Umbilical cord (tissue), 2 donors: ENCODE measurements at places on chromosomes 2 and 18.
A peak's percentile ranks its signal among the peaks of the same experiment; 100 is the strongest.

GRCh38 chr2:121058852-121059558 lies 226.0 kb downstream of the TFCP2L1 start:
- no peak for DNase-seq

- no peak for DNase-seq
Observed at GRCh38 chr2:54626131-54626530, 97.3 kb upstream of the EML6 start.

- DNase-seq = no peak
Observed at GRCh38 chr2:100783987-100784386, 36.0 kb upstream of the NPAS2 start.

DNA sequence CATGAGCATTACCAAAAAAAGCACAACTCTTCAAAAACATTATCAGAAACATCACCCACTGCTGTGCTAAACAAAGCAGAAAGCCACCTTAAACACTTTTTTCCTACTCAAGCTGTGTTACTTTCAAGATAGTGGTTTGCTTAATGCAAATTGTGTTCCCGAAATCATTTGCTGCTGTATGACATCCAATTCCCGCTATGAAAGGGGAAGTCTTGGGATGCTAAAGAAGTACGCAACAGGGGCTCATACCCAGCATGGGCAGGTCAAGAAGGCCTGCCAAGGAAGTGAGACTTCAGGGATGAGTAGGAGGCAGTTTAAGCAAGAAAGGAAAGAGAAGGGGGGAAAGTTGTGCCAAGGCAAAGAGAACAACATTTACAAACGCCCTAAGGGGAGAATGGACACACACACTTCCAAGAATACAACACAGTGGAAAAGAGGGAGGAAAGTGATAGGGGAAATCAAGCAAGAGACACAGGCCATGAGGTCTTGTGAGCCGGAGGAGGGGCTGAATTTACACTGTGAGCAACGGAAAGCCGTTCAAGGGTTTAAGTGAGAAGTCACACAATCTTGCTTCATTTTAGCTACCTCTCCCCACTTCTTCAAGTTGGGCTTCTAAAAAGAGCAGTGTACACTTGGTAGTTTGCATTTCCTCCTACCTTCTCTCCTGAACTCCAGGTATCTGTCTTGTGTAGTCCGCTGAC lies 4.0 kb downstream of the PTPN2 start:
- DNase-seq = no peak

- peak; percentile 92 for DNase-seq
Observed at GRCh38 chr2:173048897-173049661, 26.6 kb upstream of the MAP3K20 start.

DNA sequence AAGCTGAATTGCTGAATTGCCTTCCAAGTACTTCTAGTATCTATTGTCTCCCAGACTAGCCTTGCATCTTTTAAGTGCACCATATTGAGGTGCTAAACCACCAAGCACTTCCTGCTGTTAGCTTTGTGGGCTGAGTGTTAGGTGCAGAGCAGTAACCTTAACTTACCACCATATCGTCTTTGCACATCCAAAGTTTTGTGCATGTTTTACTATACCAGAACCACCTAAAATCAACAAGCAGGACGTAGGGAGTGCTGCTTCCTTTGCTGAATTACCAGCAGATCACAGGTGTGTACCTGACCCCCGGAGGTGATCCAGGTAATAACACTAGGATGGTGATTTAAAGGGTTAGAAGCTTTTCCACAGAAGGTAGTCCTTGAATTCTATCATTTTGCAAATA lies 359.9 kb upstream of the HNRNPA3 start:
- no peak for DNase-seq

GRCh38 chr2:11856095-11856494 lies 109.7 kb downstream of the LPIN1 start:
- no peak for DNase-seq

DNA sequence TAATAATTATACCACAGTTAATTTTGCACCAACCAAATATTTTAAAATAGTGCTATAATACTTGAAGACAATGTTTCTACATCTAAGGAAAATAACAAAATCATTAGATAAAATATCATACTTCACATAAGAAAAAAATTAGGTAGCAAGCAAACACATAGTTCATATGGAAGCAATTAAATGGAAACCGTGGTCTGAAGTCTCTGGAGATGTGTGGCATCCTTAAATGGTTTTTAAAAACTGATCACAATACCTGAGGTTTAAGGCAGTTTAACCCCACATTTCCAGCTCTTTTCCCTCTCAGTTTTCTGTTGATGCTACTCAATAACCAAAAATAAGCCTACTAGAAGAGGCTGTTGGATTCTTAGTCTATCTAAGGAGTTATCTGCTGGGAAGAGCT lies 71.3 kb downstream of the ASXL2 start:
- DNase-seq = no peak

- no peak for DNase-seq
Observed at GRCh38 chr2:26978061-26978596, 7.7 kb downstream of the MAPRE3 start.

GRCh38 chr2:55073000-55073983 lies 23.0 kb upstream of the RTN4 start:
- no peak for DNase-seq
